ENCODE measurements at places on chromosomes 12 and 14.

- DNase-seq = no peak
Observed at GRCh38 chr12:16392846-16393535, 45.5 kb downstream of the MGST1 start.

- DNase-seq = no peak
Observed at GRCh38 chr12:25843976-25844375, 114.5 kb upstream of the RASSF8 start.

- no peak for DNase-seq
Observed at GRCh38 chr12:113462117-113462774, 9.4 kb downstream of the LHX5 start.

GRCh38 chr12:19963972-19964371, 404.4 kb upstream of the PDE3A start:
- no peak for DNase-seq

- DNase-seq = no peak
Observed at GRCh38 chr12:121577443-121578180, 3.2 kb downstream of the KDM2B start.

- no peak for DNase-seq
Observed at GRCh38 chr14:70646705-70647104, 5.0 kb downstream of the TTC9 start.

DNA sequence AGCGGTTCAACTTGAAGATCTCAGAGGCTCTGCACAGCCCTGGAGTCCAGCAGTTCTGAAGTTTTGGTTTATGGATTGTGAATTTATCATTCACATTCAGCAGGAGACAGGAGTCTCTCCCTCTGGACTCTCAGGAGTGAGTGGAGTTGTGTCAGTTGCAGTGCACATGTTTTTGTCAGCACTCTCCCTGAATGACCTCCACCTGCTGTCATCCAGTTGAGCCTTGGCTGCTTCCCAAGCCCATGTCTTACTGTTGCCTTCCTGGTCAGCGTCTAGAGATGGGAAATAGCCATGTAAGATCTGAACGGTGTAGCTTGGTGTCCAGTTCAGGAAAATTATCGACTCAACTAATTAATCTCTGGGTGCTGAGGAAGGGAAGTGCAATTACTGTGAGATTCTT, 133.2 kb downstream of the PRKCH start:
- no peak for DNase-seq

DNA sequence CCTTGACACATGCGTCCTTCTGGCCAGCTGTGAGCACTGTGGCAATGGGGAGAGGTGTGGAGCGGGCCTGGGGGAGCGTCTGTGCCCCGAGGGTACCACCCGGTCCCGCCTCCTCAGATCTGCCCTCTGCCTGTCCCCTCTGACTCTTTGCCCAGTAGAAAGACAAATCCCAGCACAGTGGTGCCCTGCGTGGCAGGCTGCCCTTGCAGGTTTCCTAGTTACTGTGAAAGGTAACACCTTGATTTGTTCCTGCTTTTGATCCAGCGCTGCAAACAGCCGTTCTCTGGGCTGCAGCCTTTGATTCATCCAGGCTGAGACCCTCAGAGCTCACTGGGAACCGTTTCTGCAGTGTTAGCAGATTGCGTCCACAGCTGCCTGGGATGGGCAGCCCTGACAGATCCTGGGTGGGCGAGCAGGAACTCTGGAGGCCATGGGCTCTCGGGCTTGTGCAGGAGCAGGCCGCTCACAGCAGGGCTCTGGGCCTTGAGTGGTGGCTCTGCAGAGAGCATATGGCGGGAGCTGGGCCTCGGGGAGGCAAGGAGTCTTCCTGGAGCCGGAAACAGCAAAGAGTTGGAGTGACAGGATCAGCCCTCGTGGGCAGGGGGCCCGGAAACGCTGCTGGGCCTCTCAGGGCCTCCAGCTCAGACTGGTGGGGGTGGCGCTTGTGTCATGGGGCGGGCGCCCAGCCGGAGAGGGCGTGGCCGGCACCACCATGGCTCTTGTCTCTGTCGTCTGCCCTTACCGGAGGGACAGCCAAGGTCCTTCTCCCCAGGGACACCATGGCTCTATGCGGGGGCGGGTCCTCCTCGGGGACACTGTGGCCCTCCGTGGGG, 16.6 kb downstream of the FBRSL1 start:
- no peak for DNase-seq

- peak; percentile 97 for DNase-seq
Observed at GRCh38 chr12:6493497-6494257, at the start of gene NCAPD2. NCAPD2 (plus strand) TSS chr12:6494102; CDS start chr12:6495099, 997 bp downstream.

- no peak for DNase-seq
Observed at GRCh38 chr14:37816743-37817295, 221.4 kb downstream of the TTC6 start.

DNA sequence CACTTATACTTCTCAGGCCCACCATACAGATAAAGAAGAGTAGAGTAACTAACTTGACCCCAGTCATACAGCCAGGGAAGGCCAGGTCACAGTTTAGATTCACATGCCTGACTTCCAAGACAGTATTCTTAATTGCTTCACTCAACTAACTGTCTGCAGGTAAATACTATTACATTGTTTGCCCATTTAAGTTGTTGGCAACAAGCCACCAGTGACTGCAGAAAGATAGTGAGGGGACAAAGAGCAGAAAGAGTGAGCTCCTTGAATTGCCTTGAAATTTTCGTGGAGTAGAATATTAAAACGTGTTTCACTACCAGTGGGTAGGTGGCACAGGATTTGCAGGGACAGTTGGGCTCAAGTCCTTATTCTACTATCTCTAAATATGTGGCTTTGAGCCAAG, 146.3 kb upstream of the RMST start:
- no peak for DNase-seq

DNA sequence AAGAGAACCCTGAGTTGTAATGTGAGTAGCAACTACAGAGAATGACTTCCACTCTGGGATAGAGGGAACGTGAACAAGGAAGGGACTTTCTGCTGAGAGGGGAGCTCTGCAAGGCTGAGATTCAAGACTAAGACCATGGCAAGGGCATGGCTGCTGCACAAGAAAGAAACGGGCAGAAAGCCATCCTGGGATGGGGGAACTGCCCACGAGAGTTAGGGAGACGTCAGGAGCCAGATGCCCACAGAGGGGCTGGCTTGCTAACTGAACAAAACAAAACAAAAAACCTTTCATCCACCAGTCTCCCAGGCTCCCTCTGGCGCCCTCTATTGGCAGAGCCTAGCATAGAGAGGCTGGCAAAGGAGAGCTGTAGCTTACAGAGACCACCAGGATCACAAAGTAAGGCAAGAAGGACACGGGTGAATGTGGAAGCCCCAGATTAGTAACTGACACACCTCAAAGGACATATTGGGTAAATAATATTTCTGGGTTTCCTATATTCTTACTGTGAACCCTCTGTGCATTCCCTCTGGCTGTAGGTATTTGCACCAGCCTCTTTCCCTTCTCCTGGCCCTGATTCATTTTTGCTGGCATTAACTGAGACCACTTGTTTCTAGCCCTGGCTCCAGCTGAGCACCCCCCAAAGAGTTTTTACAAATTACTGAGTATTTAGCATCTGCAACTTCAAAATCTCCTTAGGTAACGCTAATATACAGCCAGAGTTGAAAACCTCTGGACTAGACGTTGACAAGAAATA, 338.3 kb downstream of the EMP1 start:
- DNase-seq = peak; percentile 9

DNA sequence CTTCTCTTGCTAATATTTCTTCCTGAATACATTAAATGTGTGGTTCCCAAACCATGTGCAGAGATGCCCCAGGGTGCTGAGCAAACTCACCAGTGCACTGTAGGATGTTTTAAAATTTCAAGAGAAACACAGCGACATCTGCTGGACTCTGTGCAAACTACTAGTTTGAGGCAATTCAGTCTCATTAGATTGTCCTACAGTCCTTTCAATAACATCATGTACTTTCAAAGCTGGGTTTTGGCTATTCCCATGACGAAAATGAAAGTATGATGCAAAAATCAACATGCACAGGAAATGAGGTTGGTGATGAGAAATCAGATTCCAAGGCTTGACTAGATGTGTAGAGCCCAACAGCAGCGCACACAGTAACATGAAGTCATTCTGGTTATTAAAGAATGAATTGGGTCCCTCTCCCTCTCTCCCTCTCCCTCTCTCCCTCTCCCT, 66.3 kb downstream of the CLIP1 start:
- peak; percentile 34 for DNase-seq

- peak; percentile 21 for DNase-seq
Observed at GRCh38 chr12:114508529-114509129, 102.7 kb upstream of the TBX5 start.

- no peak for DNase-seq
Observed at GRCh38 chr12:100572184-100572583, 1.3 kb upstream of the GAS2L3 start.

DNA sequence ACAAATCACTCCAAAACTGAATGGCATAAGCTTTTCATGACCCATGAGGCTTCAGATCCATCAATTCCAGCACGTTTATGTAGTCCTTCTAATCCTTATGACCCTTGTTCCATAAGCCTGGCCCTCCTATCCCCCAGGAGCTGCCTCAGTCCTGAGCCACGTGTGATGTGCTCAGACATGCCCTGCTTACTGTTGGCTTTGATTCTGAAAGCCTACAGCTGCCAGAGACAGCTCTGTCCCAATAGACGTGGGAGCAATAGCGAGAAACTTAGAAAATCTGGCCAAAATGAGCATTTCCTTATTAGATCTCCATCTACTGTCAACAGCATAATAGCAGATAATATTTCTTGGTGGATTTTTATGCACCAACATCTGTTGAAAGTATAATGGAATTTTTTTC, 33.2 kb downstream of the DUSP6 start:
- peak; percentile 34 for DNase-seq

DNA sequence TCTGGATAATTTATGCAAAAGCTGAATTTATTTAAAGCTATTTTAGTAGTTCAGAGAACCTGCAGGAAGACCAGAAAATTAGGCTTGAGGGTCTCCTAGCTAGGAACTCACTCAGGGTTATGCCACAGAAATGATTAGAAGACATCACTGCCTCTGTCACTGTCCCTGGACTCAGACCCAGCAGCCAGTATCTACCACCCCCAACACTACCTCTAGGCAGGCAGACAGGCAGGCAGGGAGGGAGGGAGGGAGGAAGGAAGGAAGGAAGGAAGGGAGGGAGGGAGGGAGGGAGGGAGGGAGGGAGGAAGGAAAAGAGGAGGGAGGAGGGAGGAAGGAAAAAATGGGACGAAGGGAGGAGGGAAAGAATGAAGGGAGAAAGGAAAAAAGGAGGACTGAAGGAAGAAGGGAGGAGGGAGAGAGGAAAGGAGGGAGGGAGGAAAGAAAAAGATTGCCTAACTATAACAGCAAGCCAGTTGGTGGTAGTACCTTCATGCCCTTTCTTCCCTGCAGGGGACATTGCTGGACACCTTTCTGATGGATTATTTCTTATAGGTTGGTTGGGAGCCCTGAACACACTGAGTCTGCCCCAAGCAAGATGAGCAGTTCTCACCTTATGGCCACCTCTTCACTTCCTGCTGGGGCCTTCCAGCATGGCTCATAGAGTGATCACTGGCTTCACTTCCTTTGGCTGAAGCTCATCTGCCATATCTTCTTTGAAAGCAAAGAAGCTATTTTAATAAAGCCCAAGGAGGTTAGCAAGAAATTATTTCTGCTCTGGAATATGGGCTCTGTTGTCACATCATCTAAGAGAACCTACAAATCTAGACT, 49.7 kb downstream of the KICS2 start:
- no peak for DNase-seq

DNA sequence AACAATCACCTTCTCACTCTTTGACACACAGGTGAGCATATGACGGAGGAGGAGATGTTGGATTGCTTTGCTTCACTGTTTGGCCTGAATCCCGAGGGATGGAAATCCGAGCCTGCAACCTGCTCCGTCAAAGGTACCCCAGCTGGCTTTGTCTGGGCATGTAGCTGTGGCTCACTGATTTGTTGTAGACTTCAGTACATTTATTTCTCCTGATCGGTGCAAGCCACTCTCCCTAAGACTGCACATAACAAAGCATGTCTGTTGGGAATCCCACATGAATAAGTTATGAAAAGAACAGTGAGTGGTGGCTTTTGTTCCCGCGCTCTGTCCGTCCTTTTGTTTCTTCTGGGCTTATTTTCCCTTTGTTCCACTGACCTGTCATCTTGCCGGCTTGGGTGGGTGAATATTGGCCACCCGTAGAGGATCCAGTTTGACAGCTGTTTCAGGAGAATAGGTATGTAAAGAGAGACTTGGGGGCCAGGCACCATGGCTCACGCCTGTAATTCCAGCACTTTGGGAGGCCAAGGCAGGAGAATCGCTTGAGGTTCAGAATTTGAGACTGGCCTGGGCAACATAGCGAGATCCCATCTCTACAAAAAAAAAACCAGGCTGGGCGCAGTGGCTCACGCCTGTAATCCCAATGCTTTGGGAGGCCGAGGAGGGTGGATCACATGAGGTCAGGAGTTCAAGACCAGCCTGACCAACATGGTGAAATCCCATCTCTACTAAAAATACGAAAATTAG, 20.0 kb upstream of the BCL7A start:
- no peak for DNase-seq

- DNase-seq = no peak
Observed at GRCh38 chr12:102479099-102479885, 1.1 kb downstream of the IGF1 start.

DNA sequence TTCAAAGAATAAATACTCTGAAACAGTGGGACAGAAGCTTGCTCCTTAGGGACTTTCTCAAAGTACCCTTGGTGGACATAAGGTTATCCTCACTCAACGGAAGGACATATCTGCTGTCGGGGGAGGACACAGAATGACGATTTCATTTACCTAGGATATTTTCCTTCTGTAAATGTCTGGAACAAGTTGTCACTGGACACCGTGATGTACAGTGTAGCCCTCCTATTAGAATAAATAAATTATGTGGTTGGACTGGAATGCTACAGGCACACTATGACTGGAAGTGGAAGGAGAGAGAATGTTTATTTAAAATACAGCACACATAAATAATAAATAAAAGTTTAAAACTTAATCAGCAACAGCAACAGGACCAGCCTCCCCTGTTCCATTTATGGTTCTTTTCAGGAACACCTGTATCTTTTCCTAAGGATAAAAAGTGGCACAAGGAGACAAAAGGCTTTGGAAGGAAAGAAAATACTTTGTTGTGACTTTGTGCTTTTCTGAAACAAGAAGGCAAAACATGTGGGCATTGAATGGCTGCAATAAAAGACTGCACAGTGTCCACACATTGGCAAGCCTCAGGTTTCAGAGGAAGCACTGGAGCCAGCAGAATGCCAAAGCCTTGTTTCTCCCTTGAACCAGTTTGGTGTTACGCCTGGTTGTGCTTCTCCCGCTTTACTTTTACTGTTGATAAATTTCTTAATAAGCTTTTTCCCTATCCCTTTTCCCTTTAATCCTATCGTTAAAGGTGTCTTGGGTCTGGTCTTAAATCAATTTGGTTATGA, 36.8 kb downstream of the FGD4 start:
- DNase-seq = no peak

GRCh38 chr12:41970744-41971143, 173.9 kb downstream of the GXYLT1 start:
- no peak for DNase-seq

GRCh38 chr12:126570566-126570965, 1505.3 kb downstream of the AACS start:
- DNase-seq = no peak

GRCh38 chr12:59084511-59085375, 164.4 kb upstream of the LRIG3 start:
- peak; percentile 88 for DNase-seq

DNA sequence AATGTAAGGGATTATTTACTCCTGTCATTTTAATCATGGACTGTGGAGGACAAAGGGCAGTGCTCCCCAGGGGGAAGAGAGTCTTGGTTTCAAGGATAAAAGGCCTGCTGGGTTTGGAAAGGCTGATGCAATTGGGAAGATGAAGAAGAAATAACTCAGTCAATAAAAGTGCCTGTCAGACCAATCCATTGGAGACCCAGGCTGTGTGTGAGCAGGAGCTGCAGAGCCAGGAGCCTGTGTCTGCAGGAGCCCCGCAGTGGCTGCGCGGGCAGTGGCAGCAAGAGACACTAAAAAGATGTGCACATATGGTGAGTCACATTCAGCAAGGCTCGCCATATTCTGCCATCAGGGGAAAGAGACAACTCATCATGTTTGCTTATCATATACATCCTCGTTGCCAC, 90.4 kb downstream of the CRACR2A start:
- no peak for DNase-seq

All from NCI-H446 treated with DMSO at 0.1 percent for 48 hours (cell line).